ENCODE measurements at places on chromosomes 16 and 17. TPM values are rescaled to one million over a fixed set of nuclear protein-coding genes. Genes with fewer than 3 reads are reported as not detected.

DPEP3 gene
- total RNA-seq, result not detected

KCNG4 gene
- total RNA-seq, result not detected

NPIPA3 gene
- total RNA-seq, result 0.22 TPM

CCDC40 gene
- total RNA-seq, result 1.3 TPM

SMIM36 gene
- total RNA-seq, result not detected

MARVELD3 gene
- not detected for total RNA-seq

ANKRD40CL gene
- total RNA-seq, result not detected

ASPA gene
- total RNA-seq, result not detected

CETP gene
- not detected for total RNA-seq

RNF167 gene
- 30.5 TPM for total RNA-seq

TBC1D3G gene
- not detected for total RNA-seq

CCDC78 gene
- total RNA-seq, result 0.25 TPM
